ELF-1 (cell line): ENCODE measurements at places on chromosomes 11 and 22.

- no peak for DNase-seq
Observed at GRCh38 chr11:90242894-90243416, 20.1 kb upstream of the CHORDC1 start.

DNA sequence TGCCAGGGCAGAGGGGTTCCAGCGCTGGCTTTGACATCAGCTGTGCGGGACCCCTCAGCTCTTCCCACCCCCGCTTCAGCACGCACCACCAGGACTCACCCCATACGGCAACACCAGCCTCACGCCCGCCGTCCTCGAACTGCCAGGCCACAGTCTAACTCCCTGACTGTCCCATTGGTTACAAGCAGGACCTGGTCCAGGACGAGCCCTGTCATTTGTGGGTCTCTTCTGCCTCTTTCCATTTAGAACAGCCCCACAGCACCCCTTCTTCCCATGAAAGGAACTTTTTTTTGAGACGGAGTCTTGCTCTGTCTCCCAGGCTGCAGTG, 81.7 kb downstream of the PHF21B start:
- DNase-seq, result no peak

DNA sequence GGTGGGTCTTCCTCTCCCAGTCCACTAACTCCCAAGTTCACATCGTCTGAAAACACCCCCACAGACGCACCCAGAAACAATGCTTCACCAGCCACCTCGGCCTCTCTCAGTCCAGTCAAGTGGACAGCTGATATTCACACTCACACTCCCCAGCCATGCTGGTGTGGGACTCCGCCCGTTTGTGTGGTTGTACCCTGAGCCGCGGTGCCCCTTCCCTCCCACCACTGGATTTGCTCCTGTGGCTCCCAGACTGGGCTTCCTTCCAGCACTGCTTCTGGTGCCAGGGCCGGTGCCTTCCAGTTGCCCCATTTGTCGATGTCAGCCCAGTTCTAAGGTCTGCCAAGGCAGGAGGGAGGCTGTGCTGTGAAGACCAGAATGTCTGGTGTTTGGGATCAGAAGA, 37.9 kb upstream of the PLET1 start:
- no peak for DNase-seq

DNA sequence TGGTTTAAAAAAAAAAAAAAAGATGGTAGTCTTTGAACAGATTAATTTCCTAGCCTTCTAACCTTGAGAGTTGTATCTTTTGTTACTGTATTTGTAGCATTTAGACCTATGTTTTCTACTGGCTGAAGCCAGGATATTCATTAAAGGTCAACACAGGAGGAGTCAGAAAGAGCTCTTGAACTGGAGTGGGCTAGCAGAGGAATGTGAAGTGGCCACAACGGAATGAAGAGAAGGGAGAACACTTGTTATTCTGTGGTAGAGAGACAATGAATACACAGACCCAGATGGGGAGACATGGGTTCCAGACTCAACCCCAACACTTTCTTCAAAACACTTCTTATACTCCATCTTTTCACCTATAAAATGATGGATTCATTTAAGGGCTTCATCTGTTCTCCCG, 88.1 kb downstream of the RELT start:
- DNase-seq, result no peak

DNA sequence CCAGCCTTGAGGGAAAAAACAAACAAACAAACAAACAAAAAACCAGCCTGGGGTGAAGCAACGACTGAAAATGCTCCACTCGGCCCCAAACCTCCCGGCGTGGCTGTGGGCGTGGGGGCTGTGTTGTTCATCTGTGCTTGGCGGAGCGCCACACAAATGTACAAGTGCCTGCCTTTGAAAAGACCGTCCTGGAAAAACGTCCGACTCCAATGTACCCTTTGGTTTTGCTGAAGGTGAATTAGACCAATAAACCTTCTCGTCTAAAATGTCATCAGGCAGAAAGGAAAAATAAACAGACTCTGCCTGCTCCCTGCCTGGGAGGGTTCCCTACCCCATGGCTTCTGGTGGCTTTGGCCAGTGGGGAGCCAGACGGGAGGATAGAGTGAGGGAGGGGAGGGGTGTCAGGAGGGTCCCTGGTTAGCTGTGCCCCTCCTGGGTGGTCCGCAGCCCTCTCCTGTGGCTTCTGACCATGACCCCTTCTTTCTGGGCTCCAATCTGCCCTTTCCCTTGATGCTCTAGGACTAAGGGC, 93.9 kb downstream of the TRMU start:
- DNase-seq, result no peak

DNA sequence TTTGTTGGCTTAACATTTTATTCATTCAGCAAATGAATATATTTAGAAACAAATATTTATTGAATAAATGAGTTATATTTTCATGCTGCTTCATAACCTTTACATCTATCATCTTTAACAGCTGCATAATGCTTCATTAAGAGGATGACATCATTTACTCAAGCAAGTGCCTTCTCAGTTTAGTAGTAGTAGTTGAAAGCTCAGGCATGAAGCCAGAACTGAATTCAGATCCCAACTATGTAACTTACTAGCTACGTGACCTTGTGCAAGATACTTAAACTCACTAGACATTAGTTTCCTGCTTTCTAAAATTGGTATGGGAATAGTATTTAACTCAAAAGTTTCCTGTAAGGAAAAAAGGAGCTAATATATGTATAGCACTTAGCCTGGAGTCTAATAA, 90.3 kb downstream of the TMPRSS5 start:
- DNase-seq, result no peak

DNA sequence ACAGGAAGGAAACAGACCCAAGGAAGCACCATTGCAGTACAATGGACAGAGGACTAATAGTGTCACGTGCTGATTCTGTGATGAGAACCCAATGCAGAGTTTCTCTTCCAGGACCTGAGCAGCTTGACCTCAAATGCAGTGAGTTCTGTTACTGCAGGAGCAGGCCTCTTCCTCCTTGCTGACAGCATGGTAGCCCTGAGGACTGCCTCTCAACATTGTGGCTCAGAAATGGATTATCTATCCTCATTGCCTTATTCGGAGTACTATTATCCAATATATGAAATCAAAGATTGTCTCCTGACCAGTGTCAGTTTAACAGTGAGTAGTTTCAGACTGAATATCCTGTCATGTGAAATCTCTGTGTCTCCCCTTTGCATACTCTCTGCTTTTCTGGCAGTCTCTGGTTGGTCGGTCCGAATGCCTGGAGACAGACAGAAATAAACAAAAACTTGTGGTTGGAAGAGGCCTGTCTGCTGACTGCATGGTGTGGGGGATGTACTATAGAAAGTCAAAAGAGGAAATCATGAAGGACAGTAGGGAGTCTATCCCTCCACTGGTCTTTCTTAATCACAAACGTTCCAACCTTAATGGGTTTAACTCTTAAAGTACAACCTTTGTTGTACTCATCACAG, 6.9 kb upstream of the MS4A14 start:
- no peak for DNase-seq

- no peak for DNase-seq
Observed at GRCh38 chr11:110991661-110992355, 253.7 kb upstream of the POU2AF2 start.

DNA sequence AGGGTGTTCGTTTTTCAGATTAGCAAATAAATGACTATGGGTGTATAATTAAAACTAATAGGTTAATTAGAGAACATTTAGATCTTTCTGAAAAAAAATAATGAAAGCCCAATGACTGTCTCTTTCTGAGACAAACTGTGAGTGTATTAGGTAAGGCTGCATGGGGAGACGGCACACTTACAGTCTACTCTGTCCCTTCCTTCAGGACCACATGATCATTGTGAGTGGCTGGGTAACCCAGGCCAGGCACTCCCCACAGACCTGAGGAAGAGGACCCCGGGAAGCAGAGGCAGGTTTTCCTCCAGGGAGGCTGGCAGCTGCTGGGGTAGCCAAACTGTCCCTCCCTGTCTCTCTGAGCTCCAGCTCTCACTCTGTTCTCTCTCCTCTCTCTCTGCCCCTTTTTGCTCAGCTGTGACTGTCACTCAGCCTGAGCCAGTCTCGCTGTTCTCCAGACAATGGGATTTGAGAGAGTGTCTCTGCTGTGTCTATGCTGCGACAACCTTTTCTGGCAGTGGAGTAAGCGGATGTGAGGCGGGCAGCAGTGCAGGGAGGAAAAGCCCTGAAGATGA, 83.1 kb upstream of the NCAM1 start:
- peak; percentile 9 for DNase-seq

- no peak for DNase-seq
Observed at GRCh38 chr11:114447892-114448291, 8.6 kb downstream of the REXO2 start.

- DNase-seq, result no peak
Observed at GRCh38 chr11:127996825-127997224, 590.5 kb downstream of the ETS1 start.

- DNase-seq, result no peak
Observed at GRCh38 chr11:4606231-4607015, 1.6 kb downstream of the TRIM68 start.

GRCh38 chr11:5684036-5684645, 733 bp downstream of the TRIM5 start:
- no peak for DNase-seq

- DNase-seq, result no peak
Observed at GRCh38 chr22:20001082-20001638, 15.5 kb downstream of the ARVCF start.

DNA sequence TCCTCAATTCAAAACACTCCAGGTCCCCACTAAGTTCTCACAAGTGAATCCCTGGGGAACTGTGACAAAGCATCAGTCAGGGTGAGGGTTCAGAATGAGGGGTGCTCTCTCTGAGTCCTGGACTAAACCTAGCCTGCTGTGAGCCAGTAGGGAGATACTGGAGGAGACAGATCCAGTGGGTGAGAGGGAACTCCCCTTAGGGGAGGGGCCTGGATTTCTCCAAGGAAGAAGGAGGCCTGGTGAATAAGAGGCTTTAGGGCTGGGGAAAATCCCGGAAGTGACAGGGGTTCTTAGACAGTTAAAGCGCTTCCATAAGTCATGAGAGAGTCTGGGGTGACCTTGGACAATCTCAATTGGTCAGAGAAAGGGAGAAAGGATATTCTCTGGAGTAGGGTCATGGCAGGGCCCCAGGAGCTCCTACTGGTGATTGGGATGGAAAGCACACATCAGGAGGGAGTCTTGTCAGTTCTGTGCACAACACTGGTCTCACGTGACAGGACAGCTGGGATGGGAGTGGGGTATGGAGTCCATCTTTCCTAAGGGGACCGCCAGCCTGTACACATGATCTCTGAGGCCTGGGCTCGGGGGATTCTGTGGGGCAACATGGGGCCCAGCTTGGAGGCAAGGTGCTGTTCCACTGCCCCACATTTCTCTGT, 1.5 kb downstream of the TBC1D10A start:
- DNase-seq, result peak; percentile 62

DNA sequence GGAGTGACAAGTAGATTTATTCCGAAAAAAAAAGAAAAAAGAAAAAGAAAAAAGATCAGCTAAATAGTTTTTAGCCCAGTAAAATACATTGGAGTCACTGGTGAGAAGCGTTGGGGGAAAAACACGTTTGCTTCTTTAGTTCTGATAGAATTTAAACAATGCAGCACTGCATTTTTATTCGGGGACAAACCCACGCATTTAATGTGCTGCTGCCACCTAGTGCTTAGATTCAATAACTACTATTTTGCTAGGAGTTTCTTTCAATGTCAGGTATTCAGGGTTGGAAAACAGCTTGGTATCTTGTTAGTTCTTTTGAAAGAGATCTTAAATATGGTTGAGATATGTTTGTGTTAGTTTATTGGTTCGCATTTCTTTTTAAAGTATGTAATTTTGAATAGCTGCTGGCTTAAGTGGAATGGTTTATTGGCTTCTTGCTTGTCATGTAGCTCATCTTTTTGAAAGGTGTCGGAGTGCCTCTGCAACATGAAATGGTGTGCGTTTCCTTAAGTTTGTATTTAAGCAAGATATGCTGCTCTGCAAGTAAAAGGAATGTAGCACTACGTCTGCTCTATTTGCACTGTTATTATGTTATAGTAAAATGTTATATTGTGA, 41.9 kb downstream of the SVIP start:
- DNase-seq, result peak; percentile 4

- DNase-seq, result no peak
Observed at GRCh38 chr11:2770096-2770751, 70.4 kb upstream of the KCNQ1OT1 start.

- no peak for DNase-seq
Observed at GRCh38 chr11:62435846-62436660, 17.2 kb downstream of the SCGB1A1 start.

GRCh38 chr11:68118706-68119448, 2.3 kb downstream of the CHKA start:
- peak; percentile 66 for DNase-seq

- peak; percentile 38 for DNase-seq
Observed at GRCh38 chr22:41725510-41726110, 26.3 kb downstream of the MEI1 start.

GRCh38 chr11:93482556-93482955, 60.6 kb downstream of the SMCO4 start:
- DNase-seq, result no peak

DNA sequence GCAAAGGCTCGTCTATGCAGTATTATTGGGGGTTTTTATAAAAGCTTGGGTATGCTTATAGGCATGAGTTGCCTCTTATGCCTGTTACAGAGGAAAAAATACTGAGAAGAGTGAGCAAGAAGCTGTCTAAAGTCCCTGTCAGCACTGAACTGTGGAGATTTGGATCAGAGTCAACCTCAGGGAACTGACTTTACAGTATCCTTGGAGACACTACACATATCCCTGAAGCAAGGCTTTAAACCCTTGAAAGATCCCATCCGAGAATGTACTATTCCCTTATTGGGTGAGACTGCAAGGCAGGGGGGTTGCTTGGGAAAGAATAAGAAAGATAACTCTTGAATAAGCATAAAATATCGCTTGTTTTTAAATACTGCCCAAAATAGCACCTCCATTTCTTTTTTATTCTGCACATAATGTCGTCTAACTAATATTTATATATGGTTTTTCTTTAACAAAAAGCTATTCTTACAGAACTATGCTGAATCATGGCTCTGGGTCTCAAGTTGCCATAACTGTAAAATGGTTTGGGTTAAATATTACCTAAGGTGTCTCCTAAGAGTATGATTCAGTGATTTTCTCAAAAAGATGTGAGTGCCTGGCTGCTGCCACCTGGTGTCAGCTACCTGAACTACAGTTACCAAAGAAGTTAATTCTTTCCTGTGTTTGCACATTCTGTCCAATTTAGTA, 1062.8 kb downstream of the DLG2 start:
- no peak for DNase-seq

DNA sequence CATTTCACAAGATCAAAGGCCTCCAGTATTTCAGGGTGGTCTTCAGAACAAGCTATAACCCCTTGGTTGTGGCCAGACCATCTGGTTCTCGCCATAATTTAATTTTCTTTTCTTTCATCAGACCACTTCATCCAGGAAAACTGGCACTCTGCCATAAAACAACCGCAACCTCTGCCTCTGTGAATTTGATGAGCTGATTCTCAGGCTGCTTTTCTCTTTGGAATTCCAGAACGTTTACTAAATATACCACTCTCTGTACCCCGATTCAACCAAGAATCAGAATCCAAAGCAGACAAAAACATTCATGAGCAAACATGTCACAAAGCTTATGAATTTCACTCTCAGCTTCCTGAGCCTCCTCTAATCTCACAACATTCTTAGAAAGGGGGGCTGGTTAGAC, 331.8 kb upstream of the SYN3 start:
- no peak for DNase-seq
